EH (cell line): ENCODE measurements at places on chromosomes 2 and 18.
A peak's percentile ranks its signal among the peaks of the same experiment; 100 is the strongest.

DNA sequence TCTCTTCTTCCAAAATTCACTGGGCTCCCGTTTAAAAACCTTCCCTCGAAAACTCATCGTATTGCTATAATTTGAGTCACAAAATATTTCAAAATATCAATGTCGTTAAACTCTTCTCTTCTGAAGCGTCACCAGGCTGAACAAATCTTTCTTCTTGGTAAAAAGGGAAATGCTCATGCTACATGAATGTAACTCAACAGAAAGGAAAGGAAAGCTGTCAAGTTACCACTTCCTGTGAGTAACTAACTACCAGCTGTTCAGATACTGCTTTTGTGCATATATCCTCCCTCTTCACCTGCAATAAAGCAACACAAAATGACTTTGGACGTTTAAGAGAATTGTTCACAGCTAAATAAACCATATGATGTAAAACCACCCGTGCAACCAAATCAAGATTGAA is 95.4 kb downstream of the DOCK10 start:
- DNase-seq = peak; percentile 84

- peak; percentile 47 for DNase-seq
Observed at GRCh38 chr2:170715062-170715931, at the start of gene SP5. Gene SP5, plus strand, starts transcription at chr2:170715337. Its CDS starts 176 bp downstream, at chr2:170715513.

DNA sequence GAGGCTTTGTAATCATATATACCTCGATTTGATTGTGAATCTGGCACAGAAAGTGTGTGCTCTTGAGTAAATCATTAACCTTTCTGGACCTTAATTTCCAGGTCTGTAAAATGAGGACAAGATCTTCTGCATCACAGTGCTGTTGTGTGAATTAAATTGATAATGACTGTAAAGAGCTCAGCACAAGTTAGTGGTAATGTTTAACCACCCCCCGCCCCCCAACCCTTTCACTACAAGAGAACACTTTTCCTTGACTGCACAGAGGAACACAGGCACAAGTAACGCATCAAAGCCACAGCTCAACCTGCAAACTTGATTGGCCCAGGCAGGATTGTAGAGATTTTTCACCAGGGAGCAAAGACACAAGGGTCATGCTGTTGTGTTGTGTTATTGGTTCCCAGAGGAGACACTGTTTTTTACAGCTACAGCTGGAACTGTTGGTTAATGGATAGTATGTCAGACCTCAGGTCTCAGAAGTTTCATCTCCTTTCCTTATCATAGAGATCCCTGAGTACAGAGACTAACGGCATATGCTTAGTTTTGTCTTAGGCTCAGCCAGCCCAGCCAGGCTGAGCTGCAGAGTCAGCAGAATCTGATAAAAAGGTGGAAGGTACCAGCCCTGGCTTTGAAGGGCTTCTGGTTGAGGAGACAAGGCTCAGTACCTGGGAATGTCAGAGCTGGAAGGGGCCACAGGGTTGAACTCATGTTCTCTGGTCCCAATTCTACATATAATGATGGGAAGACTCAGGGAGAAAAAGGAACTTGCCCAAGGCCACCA is 10.6 kb downstream of the SETBP1 start:
- DNase-seq = no peak

DNA sequence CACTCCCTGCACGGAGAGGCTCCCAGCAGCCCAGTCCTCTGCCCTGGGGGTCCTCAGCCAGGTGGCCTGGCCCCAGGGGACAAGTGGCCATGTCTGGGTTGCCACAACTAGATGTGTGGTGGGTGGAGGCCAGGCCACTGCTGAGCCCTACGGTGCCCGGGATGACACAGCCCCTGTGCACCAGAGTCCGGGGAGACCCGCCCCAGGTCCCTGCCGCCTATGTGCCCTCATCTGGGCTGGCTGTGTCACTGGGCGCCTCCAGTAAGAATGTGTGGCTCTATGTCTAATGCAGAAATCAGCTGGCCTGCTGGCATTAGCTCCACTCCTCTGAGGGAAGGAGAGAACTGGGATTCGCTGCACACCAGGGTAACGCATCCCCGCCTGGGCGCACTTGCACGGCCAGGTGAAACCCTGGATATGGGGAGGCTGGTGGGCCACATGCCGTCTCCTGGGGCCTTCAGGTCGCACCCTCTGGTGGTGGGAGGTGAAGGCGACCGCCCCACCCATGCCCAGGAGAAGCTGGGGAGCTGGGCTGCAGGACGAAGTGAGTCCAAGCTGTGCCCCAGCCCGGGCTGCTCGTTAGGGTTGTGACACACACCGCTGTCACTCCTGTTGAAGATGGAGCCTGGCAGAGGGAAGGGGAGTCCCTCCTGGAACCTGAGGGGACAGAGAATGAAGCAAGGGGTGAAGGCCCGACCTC is 136.1 kb downstream of the PTGR3 start:
- DNase-seq = no peak

GRCh38 chr2:97831121-97831520 is 117.7 kb downstream of the ZAP70 start:
- no peak for DNase-seq

GRCh38 chr2:67576226-67576625 is 179.1 kb downstream of the ETAA1 start:
- no peak for DNase-seq

DNA sequence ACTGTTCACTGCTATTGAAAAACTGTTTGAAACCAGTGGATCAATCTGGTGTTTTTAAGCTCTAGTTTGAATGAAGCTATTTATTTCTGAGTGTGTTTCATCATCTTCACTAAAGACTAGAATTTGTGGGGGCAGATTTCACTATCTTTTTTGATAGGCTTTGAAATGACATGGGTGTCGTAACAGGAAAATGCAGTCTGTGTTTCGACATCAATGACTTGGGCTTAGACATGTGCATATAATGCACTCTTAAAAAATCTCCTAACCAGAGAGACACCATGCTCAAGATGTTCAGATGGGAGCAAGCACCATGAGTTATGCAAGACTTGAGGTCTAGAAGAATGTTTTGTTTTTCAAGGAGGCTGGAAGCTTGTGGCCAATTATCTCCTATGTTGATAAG is 221.6 kb downstream of the GPD2 start:
- no peak for DNase-seq

GRCh38 chr2:65638443-65638842 is 206.0 kb upstream of the SPRED2 start:
- no peak for DNase-seq

- no peak for DNase-seq
Observed at GRCh38 chr2:207248702-207249377, 83.1 kb upstream of the KLF7 start.

GRCh38 chr2:40666398-40666797 is 214.5 kb upstream of the SLC8A1 start:
- peak; percentile 83 for DNase-seq

DNA sequence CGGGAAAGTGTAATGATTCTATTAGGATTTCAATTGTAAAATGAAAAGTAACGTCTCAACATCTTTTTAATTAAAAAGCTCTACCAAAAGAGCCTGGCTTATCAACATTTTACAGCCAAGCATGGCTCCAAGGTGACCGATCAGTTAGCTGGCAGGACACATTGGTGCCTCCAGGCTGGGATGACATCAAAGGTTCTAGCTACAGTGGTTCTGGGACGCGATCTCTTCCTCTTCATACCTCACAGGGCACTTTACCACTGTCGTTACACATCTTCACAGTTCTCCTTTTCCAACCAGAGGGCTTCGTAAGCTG is 693 bp downstream of the ORC2 start:
- DNase-seq = no peak

GRCh38 chr2:170180031-170180566 is 2.2 kb downstream of the MYO3B start:
- DNase-seq = no peak

GRCh38 chr2:171394164-171394740 is 39.5 kb downstream of the METTL8 start:
- DNase-seq = no peak

DNA sequence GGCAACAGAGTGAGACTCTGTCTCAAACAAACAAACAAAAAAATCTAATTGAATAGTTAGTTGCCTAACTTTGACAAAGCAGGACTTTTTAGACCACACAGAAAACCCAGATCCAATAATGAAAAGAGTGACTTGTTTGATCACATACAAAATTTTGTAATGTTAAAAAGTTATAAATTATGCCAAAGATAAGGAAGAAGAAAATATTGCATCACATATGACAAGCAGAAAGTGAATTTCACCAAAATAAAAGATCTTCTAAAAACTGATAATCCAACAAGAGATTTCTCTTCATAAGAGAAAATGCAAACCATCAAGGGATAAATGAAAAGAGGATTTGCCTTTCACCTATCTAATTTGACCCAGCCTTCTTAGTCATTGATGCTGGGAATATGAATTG is 2.8 kb upstream of the RMP24 start:
- no peak for DNase-seq

DNA sequence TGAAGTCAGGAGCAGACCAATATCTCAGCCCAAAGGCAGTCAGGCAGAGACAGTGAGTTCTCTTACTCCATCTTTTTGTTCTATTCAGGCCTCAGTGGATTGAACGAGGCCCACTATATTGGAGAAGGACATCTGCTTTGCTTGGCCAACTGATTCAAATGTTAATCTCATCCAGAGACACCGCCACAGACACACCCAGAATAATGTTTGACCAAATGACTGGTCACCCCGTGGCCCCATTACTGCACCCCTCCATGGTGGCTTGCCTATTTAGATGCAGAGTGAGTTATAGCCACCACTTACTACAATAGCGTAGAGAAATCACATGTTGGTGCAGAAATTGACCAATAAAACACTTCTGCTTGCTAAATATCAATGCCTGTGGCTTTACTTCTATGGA is 88.1 kb downstream of the HRH4 start:
- no peak for DNase-seq

DNA sequence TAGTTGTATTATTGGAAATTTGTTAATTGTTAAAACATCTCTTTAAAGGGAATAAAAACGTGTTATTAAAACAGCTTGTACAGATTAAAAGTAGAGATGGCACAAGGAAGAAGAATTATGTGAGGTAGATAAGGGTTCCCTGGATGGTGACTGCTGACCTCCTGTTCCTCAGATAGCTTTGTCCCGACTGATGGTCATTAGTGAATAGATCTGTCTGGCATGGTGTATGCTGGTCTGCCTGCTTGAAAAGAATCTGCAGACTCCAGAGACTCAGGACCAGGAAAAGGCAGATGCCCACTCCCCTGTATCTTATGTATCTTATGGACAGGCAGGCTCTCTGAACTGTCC is 5.6 kb upstream of the FARP2 start:
- no peak for DNase-seq

- no peak for DNase-seq
Observed at GRCh38 chr2:26363958-26364357, 17.4 kb upstream of the ADGRF3 start.

DNA sequence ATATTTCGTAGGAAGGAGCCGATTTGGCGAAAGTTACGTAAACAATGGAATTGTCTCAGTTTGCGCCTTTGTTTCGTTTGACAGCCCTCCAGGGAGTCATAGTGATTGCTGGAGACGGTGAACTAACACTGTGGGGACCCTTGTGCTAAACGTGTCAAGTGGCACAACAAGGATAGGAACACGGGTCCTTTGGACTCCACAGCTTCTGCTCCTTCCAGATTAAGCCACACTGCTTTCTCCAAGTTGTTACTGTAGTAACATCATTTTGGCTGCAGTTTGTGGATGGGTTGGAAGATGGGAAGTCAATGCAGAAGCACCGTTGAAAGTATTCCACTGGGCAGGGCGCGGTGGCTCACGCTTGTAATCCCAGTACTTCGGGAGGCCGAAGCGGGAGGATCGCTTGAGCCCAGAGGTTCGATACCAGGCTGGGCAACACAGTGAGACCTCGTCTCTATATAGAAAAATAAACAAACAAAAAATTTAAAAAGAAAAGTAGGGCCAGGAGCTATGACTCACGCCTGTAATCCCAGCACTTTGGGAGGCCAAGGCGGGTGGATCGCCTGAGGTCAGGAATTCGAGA is 636 bp upstream of the IMMT start:
- DNase-seq = no peak

DNA sequence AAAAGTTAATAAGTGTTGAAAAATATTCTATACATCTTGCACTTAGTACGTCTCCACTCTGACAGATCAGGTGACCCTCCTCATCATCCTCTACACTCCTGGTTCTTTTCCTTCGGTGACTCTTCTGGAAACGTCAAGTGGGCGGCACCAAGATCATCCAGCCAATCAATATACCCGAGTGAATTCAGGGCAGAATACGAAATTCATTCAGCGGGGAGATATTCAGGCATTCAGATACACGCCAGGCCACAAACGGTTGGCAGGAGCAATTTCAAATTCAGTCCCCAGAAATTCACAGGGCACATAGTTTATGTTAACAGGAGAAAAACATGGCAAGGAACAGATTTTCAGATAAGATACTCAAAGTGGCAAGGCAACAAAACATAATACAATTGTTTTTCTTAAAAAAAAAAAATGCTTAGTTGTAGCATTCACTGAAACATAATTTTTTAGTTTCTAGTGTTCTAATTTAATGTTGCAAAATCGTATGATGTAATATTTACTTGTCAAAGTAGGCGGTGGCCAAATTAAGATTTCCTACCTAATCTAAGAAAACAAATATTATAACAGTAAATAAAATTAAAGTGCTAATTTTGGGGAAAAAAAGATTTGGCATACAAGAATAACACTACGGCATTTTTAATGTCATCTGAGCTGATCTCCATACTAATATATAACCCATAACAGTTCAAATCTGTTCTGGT is 4.2 kb downstream of the CLK1 start:
- DNase-seq = peak; percentile 26

DNA sequence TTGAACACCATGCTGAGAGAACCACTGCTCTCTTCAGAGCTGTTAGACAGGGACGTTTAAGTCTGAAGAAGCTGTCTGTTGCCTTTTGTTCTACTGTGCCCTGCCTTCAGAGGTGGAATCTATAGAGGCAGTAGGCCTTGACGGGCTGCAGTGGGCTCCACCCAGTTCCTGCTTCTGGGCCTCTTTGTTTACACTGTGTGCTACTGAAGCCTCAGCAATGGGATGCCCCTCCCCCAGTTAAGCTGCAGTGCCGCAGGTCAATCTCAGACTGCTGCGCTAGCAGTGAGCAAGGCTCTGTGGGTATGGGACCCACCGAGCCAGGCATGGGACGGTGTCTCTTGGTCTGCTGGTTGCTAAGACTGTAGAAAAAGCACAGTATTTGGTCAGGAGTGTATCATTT is 162.3 kb upstream of the NXPH2 start:
- no peak for DNase-seq

DNA sequence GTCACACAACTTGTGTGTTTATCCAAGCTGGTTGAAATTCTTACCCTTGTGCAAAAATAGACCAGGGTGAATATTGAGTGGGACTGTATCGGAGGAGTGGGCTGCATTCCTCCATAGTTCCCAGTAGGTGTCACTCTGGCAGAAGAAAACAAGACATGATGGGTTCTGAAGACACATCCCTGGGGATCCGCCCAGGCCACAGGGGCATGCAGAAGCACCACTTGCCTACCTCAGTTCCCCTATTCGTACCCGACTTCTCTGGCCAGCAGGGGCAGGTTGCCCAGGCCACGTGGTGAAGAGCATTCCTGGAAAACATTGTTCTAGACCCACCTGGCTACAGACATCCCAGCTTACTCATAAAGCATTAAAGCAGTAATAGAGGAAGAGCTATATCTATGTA is 168.2 kb downstream of the FAM210A start:
- DNase-seq = peak; percentile 40

- DNase-seq = no peak
Observed at GRCh38 chr2:200444530-200444929, 65.3 kb downstream of the KCTD18 start.

- peak; percentile 82 for DNase-seq
Observed at GRCh38 chr2:70977605-70978205, 725 bp upstream of the ANKRD53 start.
